ENCODE measurements at places on chromosomes 2 and 18. TPM values are rescaled to one million over a fixed set of nuclear protein-coding genes. Genes with fewer than 3 reads are reported as not detected.

- no peak overlapping the region for H3K27ac ChIP-seq
- H3K4me3 ChIP-seq, result no peak overlapping the region
- H3K27me3 ChIP-seq, result no peaks in the 10 kb centered on the region
- no peaks in the 10 kb centered on the region for H3K36me3 ChIP-seq
- DNase-seq, result no peak
- H3K4me1 ChIP-seq, result no peaks in the 10 kb centered on the region
These were observed 368.0 kb downstream of the SLC4A3 start for GRCh38 chr2:219995399-219995798.

GRCh38 chr2:42856891-42857632 lies 64.7 kb upstream of the HAAO start:
- H3K36me3 ChIP-seq, result no peaks in the 10 kb centered on the region
- no peak overlapping the region for H3K27ac ChIP-seq
- no peak for DNase-seq
- no peak overlapping the region for H3K4me3 ChIP-seq
- H3K4me1 ChIP-seq, result no peaks in the 10 kb centered on the region

GRCh38 chr18:12278741-12279682 lies 24.9 kb downstream of the CIDEA start:
- peaks cover 24% of the 10 kb centered on the region for H3K4me1 ChIP-seq
- no peak overlapping the region for H3K4me3 ChIP-seq
- no peaks in the 10 kb centered on the region for H3K27me3 ChIP-seq
- no peak overlapping the region for H3K27ac ChIP-seq
- no peaks in the 10 kb centered on the region for H3K36me3 ChIP-seq
- DNase-seq, result no peak

The ITPRIPL1 gene
- total RNA-seq, result not detected

- no peak overlapping the region for H3K27ac ChIP-seq
- H3K36me3 ChIP-seq, result no peaks in the 10 kb centered on the region
- peaks cover 8% of the 10 kb centered on the region for H3K4me1 ChIP-seq
- H3K27me3 ChIP-seq, result peaks cover 61% of the 10 kb centered on the region
- DNase-seq, result no peak
- no peak overlapping the region for H3K4me3 ChIP-seq
These were observed 48.9 kb downstream of the SMIM21 start for GRCh38 chr18:75378376-75379315.

- no peak overlapping the region for H3K4me3 ChIP-seq
- H3K27ac ChIP-seq, result peak overlapping the region; percentile 22
- H3K4me1 ChIP-seq, result peaks cover 28% of the 10 kb centered on the region
- no peak for DNase-seq
- peaks cover 8% of the 10 kb centered on the region for H3K36me3 ChIP-seq
- no peaks in the 10 kb centered on the region for H3K27me3 ChIP-seq
These were observed 132.1 kb downstream of the WDSUB1 start for GRCh38 chr2:159154366-159154765.
